ENCODE measurements at places on chromosomes 11 and 22. TPM values are rescaled to one million over a fixed set of nuclear protein-coding genes. Genes with fewer than 3 reads are reported as not detected.

The PNPLA3 gene
- total RNA-seq = 0.17 TPM

The OR52B2 gene
- total RNA-seq = not detected

The RCOR2 gene
- total RNA-seq = 0.59 TPM

The SART1 gene
- 19.2 TPM for total RNA-seq

The ANKK1 gene
- 0.12 TPM for total RNA-seq

DNA sequence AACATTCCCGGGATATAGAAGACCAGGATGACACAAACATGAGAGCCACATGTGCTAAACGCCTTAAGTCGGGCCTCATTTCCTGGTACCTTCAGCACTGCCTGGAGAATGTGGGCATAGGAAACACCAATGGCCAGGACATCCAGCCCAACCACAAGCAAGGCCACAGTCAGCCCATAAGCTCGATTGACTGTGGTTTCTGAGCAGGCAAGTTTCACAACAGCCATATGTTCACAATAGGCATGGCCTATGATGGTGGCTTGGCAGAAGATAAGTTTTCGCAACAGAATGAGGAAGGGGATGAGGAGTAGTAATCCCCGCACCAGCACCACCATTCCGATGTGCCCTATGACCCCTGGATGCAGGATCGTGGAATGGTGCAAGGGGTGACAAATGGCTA, 26.9 kb upstream of the OR56A1 start:
- no peak overlapping the region for H3K4me3 ChIP-seq
- no peaks in the 10 kb centered on the region for H3K36me3 ChIP-seq
- no peak for DNase-seq
- no peaks in the 10 kb centered on the region for H3K4me1 ChIP-seq
- no peak overlapping the region for H3K27ac ChIP-seq

- no peak overlapping the region for H3K27ac ChIP-seq
- no peak overlapping the region for H3K4me3 ChIP-seq
- peaks cover 8% of the 10 kb centered on the region for H3K4me1 ChIP-seq
- no peak for DNase-seq
- no peaks in the 10 kb centered on the region for H3K36me3 ChIP-seq
Measured at GRCh38 chr11:77710358-77710757, 72.8 kb upstream of the CLNS1A start.

DNA sequence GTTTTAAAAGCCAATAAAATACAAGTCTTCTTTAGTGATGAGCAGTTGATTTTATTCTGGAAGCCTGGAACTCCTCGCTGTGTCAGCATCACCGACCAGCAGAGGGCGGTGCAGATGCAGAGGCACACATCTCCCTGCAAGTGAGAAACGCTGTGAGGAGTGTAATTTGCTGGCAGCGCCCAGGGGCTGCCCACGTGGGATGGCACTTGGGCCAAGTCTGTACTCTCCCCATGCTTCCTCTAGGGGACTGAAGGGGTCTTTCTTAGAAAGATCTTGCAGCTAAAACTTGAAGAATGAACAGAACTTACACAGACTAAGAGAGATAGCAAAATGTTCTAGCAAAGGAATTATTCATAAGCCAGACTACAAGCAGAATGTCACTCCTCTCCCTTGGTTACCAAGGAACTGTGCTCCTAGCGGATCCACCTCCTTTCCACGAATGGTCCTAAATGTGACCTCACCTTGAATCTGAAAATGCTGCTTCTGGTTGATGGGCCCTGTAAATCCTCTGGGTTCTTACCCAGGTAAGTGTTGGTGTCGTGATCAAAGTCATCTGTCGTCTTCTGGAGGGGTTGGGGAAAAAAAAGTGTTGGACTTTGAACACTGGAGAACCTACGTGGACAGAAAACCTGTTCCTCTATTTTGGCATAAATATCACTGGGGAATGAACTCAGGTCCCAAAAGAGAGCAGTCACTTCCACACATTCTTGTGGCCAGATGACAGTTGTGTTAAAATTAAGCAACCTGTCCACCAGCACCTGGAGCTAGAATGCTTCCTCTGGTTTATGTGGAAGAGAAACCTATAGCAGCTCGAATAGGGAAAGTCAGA, 31.8 kb downstream of the CNTF start:
- no peaks in the 10 kb centered on the region for H3K4me1 ChIP-seq
- DNase-seq = peak; percentile 87
- no peaks in the 10 kb centered on the region for H3K36me3 ChIP-seq
- H3K4me3 ChIP-seq = no peak overlapping the region
- H3K27ac ChIP-seq = no peak overlapping the region

DNA sequence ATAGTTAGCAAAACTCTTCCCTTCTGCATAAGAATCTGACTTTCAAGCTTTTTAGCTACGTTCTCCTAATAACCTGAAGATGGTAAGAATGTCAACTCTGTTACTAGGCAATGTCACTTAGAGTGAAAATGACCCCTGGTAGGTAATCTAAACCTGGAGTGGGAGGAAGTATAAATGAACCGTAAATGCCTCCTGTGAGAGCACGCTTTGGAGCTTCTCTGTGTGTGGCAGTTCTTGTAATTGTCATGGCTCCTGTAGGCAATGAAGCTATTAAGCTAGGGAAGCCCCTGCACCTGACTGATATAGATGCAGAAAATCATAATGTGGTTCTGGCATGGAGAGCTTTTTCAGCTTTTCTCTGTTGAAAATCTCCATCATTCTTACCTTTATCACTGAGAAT, 29.4 kb downstream of the CALCA start:
- H3K36me3 ChIP-seq = no peaks in the 10 kb centered on the region
- H3K4me1 ChIP-seq = no peaks in the 10 kb centered on the region
- DNase-seq = no peak
- H3K27ac ChIP-seq = no peak overlapping the region
- H3K27me3 ChIP-seq = no peaks in the 10 kb centered on the region

- no peak overlapping the region for H3K27ac ChIP-seq
- DNase-seq = no peak
- no peaks in the 10 kb centered on the region for H3K27me3 ChIP-seq
Measured at GRCh38 chr11:17350455-17351171, 987 bp upstream of the NCR3LG1 start.

- H3K4me3 ChIP-seq = no peak overlapping the region
- H3K4me1 ChIP-seq = peaks cover 2% of the 10 kb centered on the region
- H3K27ac ChIP-seq = no peak overlapping the region
- H3K27me3 ChIP-seq = no peaks in the 10 kb centered on the region
Measured at GRCh38 chr11:61503135-61503770, 5.3 kb upstream of the LRRC10B start.

GRCh38 chr11:34840736-34841386, 75.3 kb downstream of the APIP start:
- no peak overlapping the region for H3K4me3 ChIP-seq
- H3K36me3 ChIP-seq = no peaks in the 10 kb centered on the region
- DNase-seq = peak; percentile 27
- no peaks in the 10 kb centered on the region for H3K4me1 ChIP-seq

GRCh38 chr11:126083829-126084607, 21.4 kb upstream of the CDON start:
- peaks cover 16% of the 10 kb centered on the region for H3K4me1 ChIP-seq
- H3K27ac ChIP-seq = no peak overlapping the region
- no peak overlapping the region for H3K4me3 ChIP-seq
- no peak for DNase-seq
- no peaks in the 10 kb centered on the region for H3K27me3 ChIP-seq
- H3K36me3 ChIP-seq = no peaks in the 10 kb centered on the region

DNA sequence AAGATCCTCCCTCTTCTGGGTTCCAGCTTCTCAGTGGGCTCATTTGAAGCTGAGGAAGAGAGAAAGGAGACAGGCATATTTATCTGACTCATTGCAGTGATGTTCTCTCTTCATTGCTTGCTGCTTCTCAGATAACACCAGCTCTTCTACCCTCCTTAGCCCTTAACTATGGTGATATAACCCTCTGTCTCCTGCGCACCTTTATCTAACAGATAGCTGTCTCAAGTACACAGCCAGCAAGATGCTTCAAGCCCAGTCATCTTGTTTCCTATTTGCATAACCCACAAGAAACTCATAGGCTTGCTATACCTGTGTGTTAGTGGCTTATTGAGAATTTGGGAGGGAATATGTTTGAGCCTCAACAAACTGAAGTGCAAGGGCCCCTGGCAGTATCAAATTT, 12.6 kb downstream of the PRSS23 start:
- no peak for DNase-seq
- no peaks in the 10 kb centered on the region for H3K36me3 ChIP-seq
- peaks cover 7% of the 10 kb centered on the region for H3K4me1 ChIP-seq
- H3K4me3 ChIP-seq = no peak overlapping the region
- H3K27ac ChIP-seq = no peak overlapping the region
- no peaks in the 10 kb centered on the region for H3K27me3 ChIP-seq
